ENCODE measurements at places on chromosomes 2 and 18.

DNA sequence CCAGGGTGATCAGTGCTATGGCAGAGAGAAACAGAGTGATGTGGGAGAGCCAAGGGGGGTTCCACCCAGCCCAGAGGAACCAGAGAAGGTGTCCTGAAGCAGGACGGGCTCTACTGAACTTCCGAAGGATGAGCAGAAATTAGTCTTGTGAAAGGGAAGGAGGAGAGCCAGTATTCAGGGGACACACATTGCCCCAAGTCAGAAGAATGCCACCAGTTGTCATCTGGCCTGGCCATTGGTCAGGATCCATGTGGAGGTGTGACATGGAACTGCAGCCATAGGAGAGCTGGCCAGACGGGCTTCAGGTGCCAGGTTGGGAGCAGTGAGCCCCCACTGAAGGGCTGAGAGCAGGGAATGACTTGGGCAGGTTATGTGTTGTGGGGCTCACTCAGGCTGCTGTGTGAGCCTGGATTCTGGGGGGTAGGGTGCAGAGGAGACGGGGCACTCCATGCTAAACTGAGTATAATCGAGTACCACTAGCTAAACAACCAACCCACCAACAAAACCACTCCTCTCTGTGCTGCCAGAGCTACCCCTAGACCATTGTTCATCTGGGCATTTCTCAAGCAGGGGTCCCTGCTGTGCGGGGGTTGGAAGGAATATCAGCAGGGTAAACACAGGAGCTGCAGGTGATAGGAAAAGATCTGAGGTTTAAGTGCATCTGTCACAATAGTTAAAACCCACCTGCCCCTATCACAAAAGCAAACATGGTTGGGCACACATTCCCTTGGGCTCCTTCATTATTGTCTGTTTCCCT, 25.3 kb downstream of the MARCO start:
- no peak for DNase-seq

GRCh38 chr2:39925312-39925711, 146.3 kb upstream of the THUMPD2 start:
- DNase-seq, result no peak

- DNase-seq, result no peak
These were observed 9.9 kb upstream of the KLHL30 start for GRCh38 chr2:238128534-238129001.

DNA sequence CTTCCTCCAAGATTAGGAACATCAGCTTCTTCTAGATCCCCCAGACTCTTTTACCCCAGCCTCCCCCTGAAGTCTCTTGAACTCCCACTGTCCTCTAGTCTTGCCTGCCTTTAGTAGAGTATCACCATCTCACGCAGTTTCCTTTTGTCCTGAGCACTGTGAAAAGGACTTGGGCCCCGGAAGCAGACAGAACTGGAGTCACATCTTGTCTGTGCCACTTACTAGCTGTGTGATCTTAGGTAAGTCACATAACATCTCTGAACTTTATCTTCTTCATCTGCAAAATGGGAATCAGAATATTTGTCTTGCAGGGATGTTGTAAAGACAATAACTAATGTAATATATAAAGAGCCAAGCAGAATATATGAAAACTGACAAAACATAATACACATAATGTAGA, 8.4 kb upstream of the TRABD2A start:
- no peak for DNase-seq

DNA sequence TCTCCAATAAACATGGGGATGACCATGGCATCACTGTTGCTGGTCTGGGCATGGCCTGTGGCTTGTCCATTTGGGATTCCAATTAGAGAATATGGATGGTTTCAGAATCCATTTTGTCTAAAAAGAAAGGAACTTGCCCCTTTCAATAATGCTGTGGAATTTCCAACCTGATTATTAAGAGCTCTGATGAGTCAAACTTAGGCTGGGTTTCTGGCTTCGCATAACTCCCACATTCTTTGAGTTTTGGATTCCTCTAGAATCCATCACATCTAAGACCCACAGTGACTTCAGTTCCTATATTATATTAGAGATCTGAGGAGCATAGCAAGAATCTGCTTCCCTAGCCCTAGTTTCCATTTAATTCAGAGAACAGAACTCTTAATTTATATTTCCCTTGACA, 531.5 kb downstream of the TNS1 start:
- no peak for DNase-seq

GRCh38 chr18:46421973-46422551, 235.0 kb downstream of the LOXHD1 start:
- DNase-seq, result no peak

DNA sequence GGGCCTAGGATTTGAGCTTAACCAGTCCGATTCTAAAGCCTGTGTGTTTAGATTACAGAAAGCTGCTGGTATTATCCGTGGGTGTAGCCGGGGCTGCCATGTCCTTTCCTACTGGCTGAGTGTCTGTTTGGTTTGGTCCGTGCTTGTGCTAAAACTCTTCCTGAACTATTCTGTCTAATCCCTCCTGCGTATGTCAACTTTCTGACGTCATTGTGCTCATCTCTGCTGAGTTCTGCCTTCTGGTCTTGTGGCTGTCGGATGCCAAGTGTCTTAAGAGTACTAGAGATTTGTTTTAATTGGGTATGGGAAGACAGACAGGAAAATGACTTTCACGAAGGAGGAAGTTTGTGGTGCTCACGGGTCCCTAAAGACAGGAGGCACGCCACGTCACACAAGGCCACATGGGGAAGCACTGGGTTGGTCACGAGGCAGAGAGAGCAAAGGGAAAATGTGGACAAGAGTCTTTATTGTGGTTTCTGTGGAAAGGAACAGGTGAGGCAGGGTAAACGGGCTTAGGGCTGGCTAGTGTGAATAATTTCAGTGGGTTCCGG, 31.8 kb upstream of the NTSR2 start:
- DNase-seq, result no peak

DNA sequence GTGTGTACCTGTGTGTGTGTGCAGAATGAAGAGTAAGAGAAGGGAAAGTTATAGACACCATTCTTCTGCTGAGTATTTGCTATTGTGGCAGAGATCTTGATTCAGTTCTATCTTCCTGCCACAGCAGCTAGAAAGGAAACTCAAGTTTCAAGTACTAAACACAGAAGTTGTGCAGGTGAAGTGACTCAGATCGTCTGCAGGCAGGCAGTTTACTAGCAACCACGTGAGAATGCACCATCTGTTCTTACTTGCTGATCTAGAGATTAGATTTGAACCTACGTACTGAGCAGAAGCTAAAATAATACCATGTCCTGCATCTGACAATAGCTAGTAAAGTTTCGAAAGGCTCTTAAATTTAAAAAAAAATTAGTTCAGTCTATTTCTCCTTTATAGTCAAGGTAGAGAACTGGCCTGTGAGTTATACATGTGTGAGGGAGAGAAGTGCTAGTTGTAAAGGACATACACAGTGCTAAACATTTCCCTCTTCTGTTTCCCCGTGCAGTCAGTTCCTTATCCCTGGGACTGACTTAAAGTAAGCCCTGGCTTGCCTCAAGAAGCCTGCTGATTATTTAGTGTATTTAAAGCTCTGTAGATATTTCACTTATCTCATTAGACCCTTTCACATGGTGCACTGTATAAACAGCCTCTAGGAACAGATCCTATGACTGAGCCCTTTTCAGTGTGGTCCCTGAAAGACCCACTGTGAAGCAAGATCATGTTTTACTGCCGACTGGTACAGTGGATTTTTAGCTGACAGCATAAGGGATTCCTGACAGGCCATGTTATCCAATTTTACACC, 45.0 kb downstream of the SLC38A11 start:
- DNase-seq, result no peak

- no peak for DNase-seq
These were observed 137.3 kb upstream of the FHL2 start for GRCh38 chr2:105536175-105536574.

- DNase-seq, result no peak
These were observed 52.6 kb downstream of the ATIC start for GRCh38 chr2:215364157-215365155.

- DNase-seq, result no peak
These were observed 232.8 kb downstream of the MBD5 start for GRCh38 chr2:148253685-148254084.

- no peak for DNase-seq
These were observed 77.8 kb downstream of the ANTXR1 start for GRCh38 chr2:69090820-69091219.

GRCh38 chr2:82852787-82853186, 1606.3 kb downstream of the SUCLG1 start:
- DNase-seq, result no peak

DNA sequence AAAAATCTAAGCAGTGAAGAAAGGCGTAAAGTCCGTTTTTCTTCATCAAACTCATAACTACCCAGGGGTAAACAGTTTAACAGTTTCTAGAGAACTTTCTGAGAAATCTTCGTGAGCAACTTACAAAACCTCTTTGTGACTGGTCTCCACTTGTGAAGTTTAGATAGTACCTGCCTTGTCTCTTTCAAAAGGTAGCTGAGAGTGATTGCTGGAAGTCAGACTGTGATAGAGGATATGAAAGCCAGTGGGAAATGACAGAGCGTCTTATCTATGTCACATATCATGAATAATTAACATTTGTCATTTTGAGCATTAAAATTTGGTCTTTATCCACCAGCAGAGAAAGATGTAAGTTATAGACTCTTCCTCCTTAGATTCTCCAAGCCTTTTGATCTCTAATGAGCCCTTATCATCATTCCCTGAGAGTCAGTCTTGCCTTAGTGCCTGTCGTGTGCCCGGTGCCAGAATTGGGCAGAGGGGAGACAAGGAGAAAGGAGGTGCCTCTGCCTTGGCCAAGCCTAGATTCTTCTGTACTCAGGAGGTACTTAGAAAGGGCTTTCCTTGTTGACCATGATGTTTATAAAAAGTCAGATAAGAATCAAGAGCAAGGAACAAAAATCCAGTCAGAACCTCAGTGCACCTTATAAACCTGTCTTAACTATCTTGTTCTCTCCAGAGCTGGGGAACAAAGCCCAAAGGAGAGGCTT, 205.1 kb upstream of the EPAS1 start:
- DNase-seq, result no peak

DNA sequence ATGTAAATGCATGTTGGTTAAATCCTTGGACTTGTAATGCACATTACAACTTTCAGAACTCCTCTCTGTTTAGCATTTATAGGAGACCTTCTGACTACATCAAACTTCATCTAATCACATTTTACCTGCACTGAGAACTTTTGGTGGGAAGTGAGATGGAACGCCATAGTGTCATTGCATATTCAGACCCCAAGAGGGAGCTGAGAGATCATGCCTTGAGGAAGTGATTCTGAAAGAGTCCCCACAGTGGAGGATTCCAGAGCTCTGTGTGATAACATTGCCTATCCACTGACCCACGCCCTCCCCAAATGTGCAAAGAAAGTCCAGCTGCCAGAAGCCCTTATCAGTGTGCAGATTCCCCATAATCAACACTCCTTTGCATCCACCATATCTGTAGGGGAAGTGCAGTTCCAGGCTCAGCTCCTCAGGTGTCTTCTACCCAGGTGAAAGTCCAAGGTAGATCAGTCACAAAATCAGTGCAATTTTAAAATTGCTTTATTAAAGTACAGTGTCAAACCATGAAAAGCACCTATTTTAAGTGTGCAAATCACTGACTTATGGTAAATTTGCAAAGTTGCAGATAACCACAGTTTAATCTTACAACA, 212.4 kb downstream of the RPIA start:
- DNase-seq, result no peak

DNA sequence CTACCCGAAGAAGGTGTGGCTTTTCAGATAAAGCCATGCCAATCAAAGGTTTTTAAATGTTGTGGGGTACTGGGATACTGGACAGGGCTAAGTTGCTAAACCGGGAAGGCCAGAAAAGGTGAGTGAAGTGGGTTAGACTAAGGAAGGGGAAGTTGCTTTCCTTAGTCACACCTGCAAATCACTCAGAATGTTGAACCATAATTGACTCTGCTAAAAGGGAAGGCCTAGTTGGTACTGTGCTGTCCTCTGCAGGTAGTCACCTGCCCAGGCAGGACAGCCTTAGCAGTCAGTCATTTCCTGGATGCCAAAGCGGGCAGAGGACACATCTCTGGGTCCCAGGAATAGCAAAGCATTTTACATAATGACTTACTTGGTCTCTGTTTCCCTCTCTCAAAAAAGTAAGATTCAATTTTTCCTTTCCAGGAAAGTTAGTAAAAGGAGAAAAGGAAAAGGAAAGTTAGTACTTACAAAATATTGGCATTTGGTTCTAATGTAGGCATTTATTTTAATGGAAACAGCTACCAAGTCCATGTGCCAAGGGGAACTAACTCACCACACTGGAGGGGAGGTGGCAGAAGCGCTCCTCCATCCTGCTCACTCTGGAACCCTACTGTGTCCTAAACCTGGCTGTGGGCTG, 60.3 kb downstream of the RFTN2 start:
- no peak for DNase-seq

- no peak for DNase-seq
These were observed 76.2 kb downstream of the FAM168B start for GRCh38 chr2:131016826-131017741.

DNA sequence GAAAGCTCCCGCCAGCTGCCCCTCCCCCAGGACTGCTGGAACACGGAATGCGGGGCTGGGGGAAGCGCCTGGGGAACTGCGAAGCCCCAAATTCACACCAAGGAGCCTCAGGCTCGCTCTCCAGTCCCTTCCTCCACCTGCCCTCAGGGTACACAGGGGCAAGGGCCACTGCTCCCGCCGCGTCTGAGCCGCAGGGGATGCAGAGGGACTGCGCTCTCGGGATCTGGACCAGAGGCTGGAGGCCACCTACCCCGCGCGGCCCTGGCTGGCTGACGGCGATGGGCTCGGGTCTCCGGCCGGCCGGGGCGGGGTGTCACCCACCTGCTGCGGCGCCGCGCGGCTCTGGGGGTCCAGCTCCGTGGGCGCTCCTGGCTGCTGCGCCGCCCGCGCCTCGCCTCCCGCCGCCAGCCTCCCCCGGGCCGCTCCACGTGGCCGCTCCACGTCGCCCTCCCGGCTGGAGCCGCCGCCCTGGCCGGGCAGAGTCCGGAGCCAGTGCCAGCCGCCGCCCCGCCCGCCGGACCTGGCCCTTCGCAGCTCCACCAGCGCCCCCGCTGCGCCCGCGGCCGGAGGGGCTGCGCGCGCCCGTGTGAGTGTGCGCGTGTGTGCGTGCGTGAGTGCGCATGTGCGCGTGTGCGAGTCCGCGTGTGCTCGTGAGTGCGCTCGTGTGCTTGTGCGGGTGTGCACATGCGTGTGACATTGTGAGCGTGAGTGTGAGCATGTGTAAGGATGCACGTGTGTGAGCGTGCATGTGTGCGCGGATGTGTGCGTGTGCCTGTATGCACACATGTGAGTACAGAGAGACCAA, at the start of gene CGREF1:
Gene CGREF1 (minus strand): TSS at position 604 of the 805 bp plus-strand sequence. CDS start 14,762 bp downstream, outside the sequence.
- DNase-seq, result no peak

GRCh38 chr2:76748581-76749296, 773.4 kb downstream of the LRRTM4 start:
- DNase-seq, result no peak
